T follicular helper cell (primary cell): ENCODE measurements at places on chromosomes 1 and 21.

- DNase-seq, result no peak
These were observed 23.3 kb downstream of the COLGALT2 start for GRCh38 chr1:184014271-184014670.

GRCh38 chr1:206679738-206680211 lies 4.9 kb upstream of the MAPKAPK2 start:
- no peak for DNase-seq

DNA sequence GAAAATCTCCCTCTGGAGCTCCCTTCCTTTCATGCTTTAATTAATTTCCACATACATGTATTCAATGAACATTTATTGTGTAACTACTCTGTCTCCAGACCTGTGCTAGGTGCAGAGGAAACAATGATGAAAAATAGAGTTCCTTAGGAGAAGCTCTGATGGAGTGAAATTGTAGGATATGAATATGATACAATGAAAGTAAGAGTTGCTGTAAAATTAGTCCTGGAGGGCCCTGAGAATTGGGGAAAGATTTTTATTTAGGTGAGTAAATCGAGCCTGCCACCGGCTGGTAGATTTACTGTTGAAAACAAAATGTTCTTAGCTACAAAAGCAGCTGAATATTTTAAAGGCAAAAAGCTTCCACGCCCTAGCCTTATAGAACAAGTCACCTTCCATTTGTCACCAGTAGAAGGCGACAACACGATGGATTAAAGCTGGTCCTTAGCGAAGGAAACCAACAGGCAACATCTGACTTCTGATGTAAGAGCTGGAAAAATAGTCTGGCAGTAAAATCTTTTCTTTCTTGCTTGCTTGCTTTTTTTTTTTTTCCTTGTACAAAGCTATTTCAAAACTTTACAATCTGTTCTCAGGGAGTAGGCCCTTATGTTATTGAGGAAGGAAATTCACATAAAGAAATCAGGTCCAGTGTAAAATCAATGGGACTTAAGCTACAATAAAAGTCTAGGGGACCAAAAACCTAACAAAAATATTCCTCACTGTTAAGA lies 82.0 kb upstream of the ROR1 start:
- no peak for DNase-seq

DNA sequence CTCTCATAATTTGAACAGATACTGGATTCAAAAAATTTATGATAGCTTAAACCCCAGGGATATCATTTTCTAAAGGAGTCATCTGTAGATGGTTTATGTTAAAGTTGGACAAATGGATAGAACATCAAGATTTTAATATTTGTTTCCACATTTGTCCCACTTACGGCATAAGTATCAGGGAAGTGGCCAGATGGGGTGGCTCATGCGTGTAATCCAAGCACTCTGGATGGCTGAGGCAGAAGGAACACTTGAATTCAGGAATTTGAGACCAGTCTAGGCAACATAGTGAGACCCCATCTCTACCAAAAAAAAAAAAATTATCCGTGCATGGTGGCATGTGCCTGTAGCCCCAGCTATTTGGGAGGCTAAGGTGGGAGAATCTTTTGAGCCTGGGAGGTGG lies 229.1 kb downstream of the GPR52 start:
- DNase-seq, result no peak

GRCh38 chr1:110727246-110727645 lies 52.5 kb upstream of the KCNA3 start:
- no peak for DNase-seq

DNA sequence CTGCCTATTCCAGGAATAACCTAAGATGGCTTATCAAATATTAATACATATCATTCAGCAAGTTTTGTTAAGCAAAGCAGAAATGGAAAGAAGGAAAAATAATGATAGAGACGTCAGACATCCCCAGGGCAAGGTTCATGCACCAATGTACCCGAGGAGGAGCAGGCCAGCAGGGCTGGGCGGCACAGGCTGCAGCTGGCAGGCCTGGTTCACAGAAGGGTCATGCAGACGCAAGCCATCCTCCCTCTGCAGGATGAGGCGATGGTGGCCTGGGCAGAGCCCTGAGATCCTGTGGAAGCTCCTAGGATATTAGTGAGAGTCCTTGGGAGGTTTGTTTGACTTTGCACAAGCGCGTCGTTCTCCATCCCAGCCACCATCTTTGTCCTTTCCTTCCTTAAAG lies 30.0 kb downstream of the BATF3 start:
- no peak for DNase-seq

GRCh38 chr1:38088366-38088765 lies 41.8 kb upstream of the POU3F1 start:
- no peak for DNase-seq

DNA sequence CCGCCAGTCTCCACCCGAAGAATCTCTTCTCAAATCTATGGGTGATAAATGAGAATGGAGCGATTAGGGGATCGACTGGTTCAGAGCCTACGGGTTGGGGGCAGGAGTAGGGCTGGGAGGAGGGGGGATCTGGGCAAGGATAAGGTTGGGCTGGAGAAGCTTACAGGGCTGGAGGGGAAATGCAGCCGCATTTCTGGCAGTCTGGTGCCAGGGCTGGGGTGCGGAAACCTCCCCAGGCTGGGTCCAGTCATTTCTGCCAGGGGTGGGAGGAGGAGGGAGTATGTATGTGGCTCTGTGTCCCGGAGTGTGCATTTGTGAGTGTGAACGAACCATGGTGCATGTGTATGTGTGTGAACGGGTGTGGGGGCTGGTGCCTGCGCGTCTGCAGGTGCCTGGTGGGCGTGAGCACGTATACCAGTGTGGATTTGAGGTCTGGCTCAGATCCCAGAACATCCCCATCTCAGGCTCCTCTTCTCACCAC lies 10.2 kb downstream of the C1orf216 start:
- DNase-seq, result no peak

- no peak for DNase-seq
These were observed 315.7 kb upstream of the USP25 start for GRCh38 chr21:15414057-15414456.

GRCh38 chr1:24300971-24301784 lies 18.0 kb upstream of the GRHL3 start:
- DNase-seq, result no peak

- DNase-seq, result no peak
These were observed 49.6 kb downstream of the INTS7 start for GRCh38 chr1:211985556-211986264.

- DNase-seq, result no peak
These were observed 46.8 kb downstream of the PTPRU start for GRCh38 chr1:29282924-29283803.

GRCh38 chr1:59078070-59078800 lies 218.7 kb upstream of the FGGY start:
- DNase-seq, result no peak

DNA sequence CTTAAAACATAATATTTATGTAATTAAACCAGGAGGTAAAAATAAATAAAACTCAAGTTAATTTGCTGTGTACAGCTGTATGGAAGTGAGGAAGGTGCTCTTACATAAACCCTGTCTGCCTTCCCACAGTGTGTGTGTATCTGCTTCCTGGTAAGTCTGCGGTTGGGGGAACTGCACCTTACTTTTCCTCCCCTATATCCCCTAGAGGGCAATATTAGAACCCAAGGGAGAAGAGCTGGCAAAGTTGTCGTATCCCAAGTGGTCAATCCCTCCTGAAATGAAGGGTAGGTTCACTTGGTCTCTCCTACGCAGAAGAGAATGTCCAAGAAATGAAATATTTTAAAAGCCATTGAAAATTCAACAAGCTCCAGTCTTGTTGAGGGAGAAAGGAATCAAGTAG lies 17.8 kb upstream of the JAK1 start:
- DNase-seq, result no peak

- DNase-seq, result no peak
These were observed 35.5 kb upstream of the IRF2BP2 start for GRCh38 chr1:234645474-234645953.

- DNase-seq, result no peak
These were observed 3.4 kb upstream of the FAM131C start for GRCh38 chr1:16076865-16077238.

- no peak for DNase-seq
These were observed 208.8 kb downstream of the GIPC2 start for GRCh38 chr1:78254517-78254916.

GRCh38 chr1:41526956-41527561 lies 42.6 kb upstream of the EDN2 start:
- no peak for DNase-seq

DNA sequence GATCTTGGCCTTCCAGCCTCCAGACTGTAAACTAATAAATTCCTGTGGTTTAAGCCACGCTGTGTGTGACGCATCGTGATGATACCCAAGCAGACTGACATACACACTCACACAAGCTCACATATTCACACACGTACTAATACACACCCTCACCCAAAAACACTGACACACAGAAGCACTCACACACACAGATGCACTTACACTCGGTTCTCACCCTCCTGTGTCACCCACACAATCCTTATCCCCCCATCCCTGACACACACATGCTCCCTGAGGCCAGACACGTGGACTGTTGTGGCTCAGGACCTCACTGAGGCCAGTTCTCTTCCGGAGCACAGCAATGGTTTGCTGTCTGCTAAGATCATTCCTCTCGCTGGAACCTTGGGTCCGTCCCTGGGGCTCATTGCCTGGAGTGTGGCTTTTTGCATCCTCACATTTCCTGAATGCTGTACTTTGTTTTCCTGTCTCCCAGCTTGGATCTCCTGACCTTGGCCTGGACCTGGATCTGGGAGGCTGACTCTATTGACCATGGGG lies 76.9 kb upstream of the LYST start:
- no peak for DNase-seq

DNA sequence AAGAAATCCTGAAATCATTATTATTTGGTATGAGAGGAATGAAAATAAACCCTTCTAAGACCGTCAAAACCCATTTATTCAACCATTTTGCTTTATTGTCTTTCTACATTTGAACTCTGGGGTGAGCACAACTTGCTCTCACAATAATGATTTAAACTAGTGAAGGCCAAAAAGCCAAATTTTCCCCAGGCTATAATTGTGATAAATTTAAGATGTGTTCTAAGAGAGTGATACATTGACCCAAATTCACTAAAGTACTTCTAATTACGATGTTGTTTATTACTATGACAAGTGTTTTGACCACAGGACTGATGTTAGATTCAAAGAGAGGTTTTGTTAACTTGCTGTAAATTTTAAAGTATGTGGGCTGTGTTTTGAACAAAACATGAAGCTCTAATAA lies 670.9 kb upstream of the NR5A2 start:
- no peak for DNase-seq

DNA sequence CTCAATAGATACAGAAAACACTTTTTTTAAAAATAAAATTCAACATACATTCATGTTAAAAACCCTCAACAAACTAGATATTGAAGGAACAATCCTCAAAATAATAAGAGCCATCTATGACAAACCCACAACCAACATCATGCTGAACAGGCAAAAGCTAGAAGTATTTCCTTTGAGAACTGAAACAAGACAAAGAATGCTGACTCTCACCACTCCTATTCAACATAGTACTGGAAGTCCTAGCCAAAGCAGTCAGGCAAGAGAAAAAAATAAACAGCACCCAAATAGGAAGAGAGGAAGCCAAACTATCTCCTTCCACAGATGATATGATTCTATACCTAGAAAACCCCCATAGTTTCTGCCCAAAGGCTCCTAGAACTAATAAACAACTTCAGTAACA lies 46.2 kb upstream of the IVNS1ABP start:
- no peak for DNase-seq

- no peak for DNase-seq
These were observed 471.3 kb downstream of the CAMTA1 start for GRCh38 chr1:7256526-7256925.

DNA sequence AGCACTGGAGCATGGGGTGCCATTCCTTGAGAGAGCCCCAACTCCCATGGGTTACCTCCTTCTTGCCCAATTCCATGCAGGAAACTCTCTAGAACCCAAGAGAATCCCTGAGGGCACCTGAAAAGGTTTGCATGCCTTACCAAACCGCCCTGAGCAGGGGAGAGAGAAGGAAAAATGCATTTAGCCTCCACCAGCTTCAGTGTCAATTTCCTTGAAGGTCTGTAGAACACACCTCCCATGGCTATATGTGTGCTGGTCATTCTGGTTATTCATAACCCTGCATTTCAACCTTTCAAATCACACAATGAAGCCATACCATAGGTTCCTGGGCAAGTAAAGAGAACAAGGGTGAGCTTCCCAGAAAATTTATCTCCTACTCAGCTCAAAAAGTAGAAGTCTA lies 39.6 kb downstream of the HSD3B1 start:
- no peak for DNase-seq

GRCh38 chr1:218468711-218469110 lies 123.6 kb downstream of the TGFB2 start:
- no peak for DNase-seq

DNA sequence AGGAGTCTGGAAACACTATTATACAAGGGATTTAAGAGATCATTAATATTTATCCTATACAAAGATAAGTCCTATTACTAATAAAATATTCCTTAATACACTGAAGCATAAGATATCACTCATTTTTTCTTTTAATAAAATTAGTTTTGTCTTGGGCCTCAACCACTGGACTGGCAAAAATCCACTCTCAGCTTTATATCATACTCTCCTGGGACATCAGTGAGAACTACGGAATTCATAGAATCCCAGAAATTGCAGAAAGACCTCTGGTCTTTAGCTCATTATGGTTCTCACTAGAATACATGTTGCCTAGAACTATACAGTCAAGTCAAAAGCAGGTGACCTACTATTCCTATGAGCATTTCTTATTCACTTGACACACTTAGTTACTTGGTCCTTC lies 285.0 kb downstream of the LRRC40 start:
- DNase-seq, result no peak

GRCh38 chr1:179924268-179924667 lies 30.3 kb upstream of the CEP350 start:
- no peak for DNase-seq

- DNase-seq, result no peak
These were observed 8.8 kb downstream of the TRIM62 start for GRCh38 chr1:33173091-33173490.

DNA sequence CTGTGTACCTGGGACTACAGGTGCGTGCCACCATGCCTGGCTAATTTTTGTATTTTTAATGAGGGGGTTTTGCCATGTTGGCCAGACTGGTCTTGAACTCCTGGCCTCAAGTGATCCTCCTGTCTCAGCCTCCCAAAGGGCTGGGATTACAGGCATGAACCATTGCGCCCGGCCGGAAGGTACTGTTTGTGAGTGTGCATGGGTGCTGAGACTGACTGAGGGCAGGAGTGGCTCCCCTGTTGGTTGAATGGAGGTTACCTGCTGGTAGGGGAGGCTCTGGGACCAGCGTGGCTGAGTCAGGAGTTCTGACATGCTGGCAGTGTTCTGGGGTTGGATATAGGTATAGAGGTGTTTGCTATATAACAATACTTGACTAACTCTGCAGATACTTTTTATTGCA lies 10.4 kb downstream of the PRMT2 start:
- no peak for DNase-seq

DNA sequence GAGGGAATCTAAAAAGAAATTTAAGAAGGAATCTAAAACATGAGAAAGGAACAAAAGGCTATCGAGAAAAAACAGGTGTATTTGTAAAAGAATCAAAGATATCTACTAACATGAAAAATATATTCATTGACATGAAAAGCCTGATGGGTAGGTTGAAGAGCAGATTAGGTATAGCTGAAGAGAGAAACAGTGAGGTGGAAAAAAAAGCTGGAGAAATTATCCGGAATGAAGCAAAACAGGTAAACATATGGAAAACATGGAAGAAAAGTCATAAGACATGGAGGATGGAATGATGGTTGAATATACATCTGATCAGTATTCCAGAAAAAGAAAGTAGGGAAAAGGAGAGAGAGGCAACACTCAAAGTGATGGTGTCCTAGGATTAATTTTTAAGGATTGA lies 9.6 kb downstream of the EVA1C start:
- no peak for DNase-seq

- DNase-seq, result no peak
These were observed 42.7 kb upstream of the SLC16A1 start for GRCh38 chr1:112998592-112999235.
